ENCODE measurements at places on chromosomes 1 and 21.

DNA sequence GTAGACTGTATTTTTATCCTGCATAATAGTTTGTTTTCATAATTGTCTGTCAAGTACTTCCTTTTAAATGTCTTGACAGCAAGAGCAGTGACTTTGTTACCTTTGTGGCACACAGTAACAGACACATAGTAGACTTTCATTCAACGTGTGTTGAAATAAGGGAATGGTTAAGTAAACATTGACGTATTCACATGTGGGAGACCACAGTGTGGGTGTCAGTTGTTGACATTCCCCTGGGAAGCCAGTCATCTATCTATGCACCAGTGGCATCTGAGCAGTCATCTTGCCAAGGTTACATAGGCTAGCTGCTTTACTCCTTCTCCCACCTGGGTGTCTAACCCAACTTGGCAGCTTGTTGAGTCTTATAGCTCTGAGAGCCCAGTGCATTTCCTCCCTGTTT, 1.4 kb upstream of the NUP133 start:
- no peak for DNase-seq

DNA sequence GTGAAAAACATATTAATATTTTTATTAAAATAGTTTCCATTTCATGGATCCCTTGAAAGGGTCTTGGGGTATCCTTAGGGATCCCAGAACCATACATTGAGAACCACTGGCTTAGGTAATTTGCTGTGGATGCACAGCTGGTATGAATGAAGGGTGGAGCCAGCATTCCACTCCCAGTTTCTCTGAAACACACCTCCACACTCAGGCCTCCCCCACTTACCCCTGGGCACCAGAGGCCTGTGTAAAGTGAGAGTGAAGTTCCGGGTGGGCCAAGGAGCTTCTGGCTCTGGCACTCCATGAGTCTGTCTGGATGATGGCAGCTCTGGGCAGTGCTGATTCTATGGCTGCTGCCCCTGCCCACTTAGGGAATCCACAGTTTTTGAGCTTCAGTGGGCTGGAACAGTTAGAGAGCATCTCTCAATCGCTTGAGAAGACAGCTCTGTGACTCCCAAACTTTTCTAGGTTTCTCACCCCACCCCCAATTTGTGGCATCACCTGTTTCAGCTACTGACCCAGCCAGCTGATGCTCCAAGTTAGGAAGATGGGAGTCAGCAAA, 57.8 kb upstream of the CD1D start:
- DNase-seq: no peak

- DNase-seq: no peak
Measured at GRCh38 chr21:44027607-44028286, 15.6 kb downstream of the TRAPPC10 start.

GRCh38 chr1:185860859-185861258, 126.7 kb downstream of the HMCN1 start:
- DNase-seq: no peak

DNA sequence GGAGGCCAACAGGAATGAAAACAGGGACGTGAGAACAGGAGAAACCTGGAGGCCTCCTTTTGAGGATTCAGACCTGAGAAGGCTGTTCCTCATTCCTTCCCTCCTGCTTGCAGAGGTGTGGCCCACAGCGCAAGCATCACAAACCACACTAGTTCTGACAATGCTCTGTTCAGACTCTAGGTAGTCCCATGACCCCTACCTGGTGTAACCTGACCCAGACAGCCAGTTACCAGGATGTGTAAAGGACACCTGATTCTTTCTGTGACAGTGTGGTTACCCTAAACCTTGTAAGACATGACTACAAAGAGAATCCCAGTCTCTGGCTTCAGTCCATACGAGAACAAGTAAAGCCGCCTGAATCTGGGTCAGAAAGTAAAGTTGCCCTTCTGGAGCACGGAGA, 3.2 kb downstream of the MECR start:
- no peak for DNase-seq
